ENCODE measurements at places on chromosomes 5 and 9. TPM values are rescaled to one million over a fixed set of nuclear protein-coding genes. Genes with fewer than 3 reads are reported as not detected.

The SCGB3A2 gene
- total RNA-seq, result not detected

The LECT2 gene
- total RNA-seq, result not detected

The ACER2 gene
- 4.5 TPM for total RNA-seq

The DNAJC25 gene
- 7.3 TPM for total RNA-seq

The FBLL1 gene
- total RNA-seq, result 3.9 TPM

The JAKMIP2 gene
- 1.3 TPM for total RNA-seq

The CER1 gene
- total RNA-seq, result not detected

The IARS1 gene
- total RNA-seq, result 538 TPM

The GABRB2 gene
- under 0.01 TPM for total RNA-seq

The ABL1 gene
- total RNA-seq, result 65.4 TPM

The CCL28 gene
- 2.8 TPM for total RNA-seq

The IL13 gene
- total RNA-seq, result not detected

The LTC4S gene
- 0.83 TPM for total RNA-seq

The PCDHB9 gene
- 0.99 TPM for total RNA-seq

The GABRA6 gene
- not detected for total RNA-seq

The SLC36A2 gene
- not detected for total RNA-seq

The F12 gene
- total RNA-seq, result under 0.01 TPM

The PCDHA1 gene
- total RNA-seq, result under 0.01 TPM

The NELFB gene
- total RNA-seq, result 50.0 TPM

The TRIO gene
- total RNA-seq, result 139 TPM

The CAMK4 gene
- 0.77 TPM for total RNA-seq

The C5orf52 gene
- not detected for total RNA-seq

The HTR1A gene
- not detected for total RNA-seq

The CLINT1 gene
- total RNA-seq, result 82.4 TPM

The BAAT gene
- not detected for total RNA-seq

The TLX3 gene
- total RNA-seq, result not detected

The IFNB1 gene
- 0.17 TPM for total RNA-seq

The SHISAL2B gene
- not detected for total RNA-seq

The ECM2 gene
- total RNA-seq, result 6.8 TPM

The PCDHB11 gene
- 0.77 TPM for total RNA-seq

The LIFR gene
- 65.1 TPM for total RNA-seq

The SH3TC2 gene
- 0.26 TPM for total RNA-seq

The NR2F1 gene
- 90.8 TPM for total RNA-seq

The SH2D3C gene
- not detected for total RNA-seq

The RETREG1 gene
- 0.51 TPM for total RNA-seq

The SNCAIP gene
- 5.1 TPM for total RNA-seq

The CACFD1 gene
- total RNA-seq, result 9.1 TPM

The CARD6 gene
- total RNA-seq, result 12.7 TPM

The PHYHD1 gene
- total RNA-seq, result 20.0 TPM

The GARIN3 gene
- total RNA-seq, result not detected

The PTPRD gene
- total RNA-seq, result 3.3 TPM

The PCDHA11 gene
- total RNA-seq, result 0.51 TPM

The CCNB1 gene
- 8.2 TPM for total RNA-seq

The SH3PXD2B gene
- total RNA-seq, result 21.1 TPM

The PCDHGB4 gene
- 18.3 TPM for total RNA-seq

The PCDHB5 gene
- total RNA-seq, result 2.8 TPM

The TMC1 gene
- not detected for total RNA-seq

The TPRN gene
- 5.1 TPM for total RNA-seq

The ADGRD2 gene
- total RNA-seq, result not detected

The PTTG1 gene
- total RNA-seq, result 17.5 TPM

The DMRT2 gene
- total RNA-seq, result not detected

The BSPRY gene
- total RNA-seq, result not detected

The GFI1B gene
- not detected for total RNA-seq

Data from fibroblast of lung (primary cell).